Renal cortex interstitium (tissue), 15 donors: ENCODE measurements at places on chromosomes 12 and 14.

- no peak for DNase-seq
Measured at GRCh38 chr12:110465024-110465423, 3.0 kb downstream of the GPN3 start.

- DNase-seq: no peak
Measured at GRCh38 chr14:68692916-68693771, 99.7 kb downstream of the ZFP36L1 start.

DNA sequence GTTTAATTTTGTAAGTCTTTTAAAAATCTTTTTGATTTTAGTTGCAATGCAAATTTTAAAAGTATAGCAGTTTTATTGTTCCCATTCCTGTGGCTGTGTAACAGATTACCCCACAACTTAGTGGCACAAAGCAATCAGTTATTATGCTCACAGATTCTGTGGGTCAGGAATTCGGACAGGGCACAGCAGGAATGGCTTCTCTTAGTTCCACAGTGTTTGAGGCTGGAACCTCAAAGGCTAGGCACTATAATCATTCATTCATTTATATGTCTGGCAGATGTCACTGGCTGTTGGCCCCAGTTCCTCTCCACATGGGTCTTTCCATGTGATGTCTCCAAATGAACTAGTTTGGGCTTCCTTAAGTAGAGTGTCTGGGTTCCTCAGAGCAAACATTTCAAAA, 193.3 kb downstream of the RAD51B start:
- no peak for DNase-seq

DNA sequence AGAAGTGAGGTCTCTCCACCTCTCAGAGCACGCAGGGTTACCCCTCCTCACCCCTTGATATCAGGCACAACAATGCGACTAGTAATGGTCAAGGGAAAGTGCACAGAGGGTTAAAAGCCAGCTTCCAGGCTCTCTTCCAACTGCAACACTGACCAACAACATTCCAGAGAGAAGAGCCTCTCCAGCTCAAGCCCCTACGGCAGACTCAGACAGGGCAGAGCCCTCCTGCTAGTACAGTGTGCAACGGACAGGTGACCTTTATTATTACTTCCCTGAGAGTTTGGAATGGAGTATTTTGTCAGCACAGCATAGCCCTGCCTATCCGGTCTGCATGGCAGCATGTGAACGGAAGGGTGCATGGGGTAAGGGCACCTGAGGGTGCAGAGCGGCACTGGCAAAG, 73.0 kb downstream of the PTPN21 start:
- no peak for DNase-seq

- DNase-seq: no peak
Measured at GRCh38 chr14:99183716-99184115, 88.3 kb downstream of the BCL11B start.

DNA sequence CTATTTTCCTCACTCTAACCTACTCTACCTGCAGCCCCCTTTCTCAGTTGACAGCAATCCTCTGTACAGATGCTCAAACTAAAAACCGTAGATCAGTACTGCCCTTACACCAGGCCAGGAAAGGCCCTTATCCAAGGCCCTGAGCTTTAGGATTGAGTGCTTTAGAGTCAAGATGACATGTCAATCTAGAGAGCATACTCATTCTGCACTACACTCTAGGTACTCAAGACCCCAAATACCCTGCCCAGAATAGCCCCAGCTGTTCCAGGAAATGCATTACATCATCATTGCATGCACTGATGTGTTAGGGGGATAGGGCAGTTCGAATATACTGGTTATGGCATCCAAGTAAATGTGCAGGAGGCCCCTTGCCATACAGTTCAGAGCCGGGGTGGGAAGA, 3.5 kb upstream of the PHLDA1 start:
- no peak for DNase-seq

GRCh38 chr12:76976777-76977382, 88.5 kb downstream of the E2F7 start:
- no peak for DNase-seq

- DNase-seq: no peak
Measured at GRCh38 chr12:14756334-14757143, 46.7 kb downstream of the WBP11 start.

DNA sequence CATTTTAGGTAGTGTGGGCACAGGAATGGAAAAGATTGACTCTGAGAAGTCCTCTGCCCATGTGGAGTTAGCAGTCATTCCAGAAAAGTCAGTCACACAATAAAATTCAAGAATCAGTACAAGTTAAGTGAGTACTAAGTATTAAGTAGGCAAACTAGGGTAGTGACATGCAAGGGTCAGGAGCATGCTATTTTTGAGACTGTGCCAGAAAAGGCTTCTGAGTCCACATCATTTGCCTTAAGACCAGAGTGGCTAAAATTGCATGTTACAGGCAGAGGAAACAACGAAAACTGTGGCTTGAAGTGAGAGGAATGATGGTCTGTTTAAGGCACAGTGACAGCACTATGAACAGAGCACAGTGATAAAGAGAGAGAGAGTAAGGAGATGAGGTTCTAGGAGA, 108.9 kb downstream of the SLC6A15 start:
- DNase-seq: no peak

DNA sequence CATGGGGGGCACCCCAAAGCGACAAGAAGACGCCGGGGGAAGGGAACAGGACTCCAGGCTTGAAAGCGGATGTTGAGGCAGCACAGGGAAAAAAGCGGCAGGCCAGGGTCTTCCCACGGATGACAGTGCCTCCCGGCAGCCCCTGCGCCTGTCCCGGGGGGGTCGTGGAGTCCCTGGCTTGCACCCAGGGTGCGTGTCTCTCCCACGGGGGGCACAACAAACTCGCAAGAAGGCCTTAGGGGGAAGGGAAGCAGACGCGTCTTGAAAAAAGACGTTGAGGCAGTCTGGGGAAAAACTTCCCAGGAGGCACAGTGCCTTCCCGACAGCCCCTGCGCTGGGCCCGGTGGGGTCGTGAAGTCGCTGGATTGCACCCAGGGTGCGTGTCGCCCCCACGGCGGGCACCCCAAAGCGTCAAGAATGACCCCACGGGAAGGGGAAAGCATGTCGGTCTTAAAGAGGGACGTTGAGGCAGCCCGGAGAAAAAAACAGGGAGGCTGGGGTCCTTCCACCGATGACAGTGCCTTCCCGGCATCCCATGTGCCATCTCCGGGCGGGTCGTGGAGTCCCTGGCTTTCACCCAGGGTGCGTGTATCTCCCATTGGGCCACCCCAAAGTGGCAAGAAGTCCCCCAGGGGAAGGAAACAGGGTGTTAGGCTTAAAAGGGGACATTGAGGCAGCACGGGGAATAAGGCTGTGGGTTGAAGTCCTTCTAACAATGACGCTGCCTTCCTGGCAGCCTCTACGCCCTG, 159.9 kb upstream of the ALG10B start:
- DNase-seq: no peak

DNA sequence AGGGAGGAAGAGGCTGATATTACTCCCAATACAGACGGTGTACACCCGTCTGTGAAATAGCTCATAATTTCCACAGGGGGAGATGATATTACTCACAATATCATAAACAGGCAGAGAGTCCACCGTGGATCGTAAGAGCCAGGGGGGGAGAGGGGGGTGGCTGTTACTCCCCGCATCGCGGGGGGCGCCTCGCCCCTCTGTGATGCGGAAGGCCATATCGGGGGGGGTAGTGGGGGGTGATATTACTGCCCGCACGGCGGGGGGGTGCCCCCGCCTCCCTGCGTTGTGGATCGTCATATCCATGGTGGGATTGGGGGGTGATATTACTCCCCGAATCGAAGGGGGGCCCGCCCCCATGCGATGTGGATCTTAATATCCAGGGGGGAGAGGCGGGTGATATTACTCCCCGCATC, 91.9 kb downstream of the FRMD6 start:
- DNase-seq: no peak

DNA sequence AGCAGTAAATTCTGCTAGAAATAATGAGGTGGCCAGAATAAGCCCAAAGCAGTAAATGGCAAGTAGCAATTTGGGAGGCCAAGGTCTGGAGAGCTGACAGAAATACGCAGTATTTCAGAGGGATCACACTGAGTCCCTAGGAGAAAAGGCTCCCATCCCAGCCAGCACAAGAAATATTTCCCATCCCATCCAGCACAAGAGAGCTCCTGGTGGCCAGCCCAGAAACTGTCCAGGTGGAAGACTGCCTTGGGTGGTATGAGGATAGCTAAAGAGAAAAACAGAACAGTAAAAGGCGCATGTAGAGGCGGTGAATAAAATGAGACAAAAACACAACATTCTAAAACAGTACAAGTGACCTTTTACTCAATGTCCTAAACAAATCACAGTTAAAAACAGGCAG, 120.7 kb downstream of the HECTD4 start:
- DNase-seq: no peak

DNA sequence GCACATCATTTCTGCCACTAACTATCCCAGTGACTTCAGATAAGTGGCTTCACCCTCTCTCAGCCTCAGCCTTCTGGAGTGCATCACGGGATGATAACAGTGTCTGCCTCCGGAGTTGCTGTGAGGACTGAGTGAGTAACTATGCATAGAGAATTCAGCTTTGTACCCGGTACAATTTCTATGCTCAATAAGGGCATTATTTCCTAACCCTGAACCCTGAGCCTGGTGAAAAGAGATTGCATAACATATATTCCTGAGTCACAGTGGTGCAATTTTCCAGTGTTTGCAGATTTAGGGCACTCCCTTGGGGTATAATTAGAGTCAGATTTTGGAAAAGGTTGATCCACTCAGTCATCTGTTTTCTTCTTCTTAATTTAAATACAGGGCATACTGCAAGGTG, 181.1 kb downstream of the PTPN11 start:
- no peak for DNase-seq

- no peak for DNase-seq
Measured at GRCh38 chr12:62516927-62517326, 50.3 kb downstream of the MON2 start.

DNA sequence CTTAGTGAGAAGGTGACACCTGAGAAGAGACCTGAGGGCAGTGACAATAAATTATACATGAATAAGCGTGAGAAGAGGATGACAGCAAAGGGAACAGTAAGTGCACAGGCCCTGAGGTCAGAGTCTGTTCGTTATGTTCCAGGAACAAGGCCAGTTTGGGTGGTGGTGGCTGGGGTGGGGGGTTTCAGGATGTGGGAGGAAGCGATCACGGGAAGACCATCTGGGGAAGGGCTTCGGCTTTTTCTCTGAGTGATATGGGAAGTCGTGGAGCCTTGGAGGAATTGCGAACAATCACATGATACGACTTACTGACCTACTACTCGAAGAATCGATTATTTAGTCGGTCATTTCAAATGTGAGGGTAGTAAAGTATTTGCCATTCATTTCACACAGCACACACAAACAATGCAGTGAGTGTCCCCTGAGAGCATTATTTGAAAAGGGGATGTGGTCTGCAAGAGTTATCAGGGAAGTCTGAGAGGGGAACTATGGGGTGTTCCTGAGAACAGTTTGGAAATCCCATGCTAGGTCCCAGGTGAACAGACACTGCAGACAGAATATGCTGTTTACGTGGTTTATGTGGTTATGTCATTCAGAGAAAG, 94.7 kb downstream of the SLC38A1 start:
- DNase-seq: no peak

DNA sequence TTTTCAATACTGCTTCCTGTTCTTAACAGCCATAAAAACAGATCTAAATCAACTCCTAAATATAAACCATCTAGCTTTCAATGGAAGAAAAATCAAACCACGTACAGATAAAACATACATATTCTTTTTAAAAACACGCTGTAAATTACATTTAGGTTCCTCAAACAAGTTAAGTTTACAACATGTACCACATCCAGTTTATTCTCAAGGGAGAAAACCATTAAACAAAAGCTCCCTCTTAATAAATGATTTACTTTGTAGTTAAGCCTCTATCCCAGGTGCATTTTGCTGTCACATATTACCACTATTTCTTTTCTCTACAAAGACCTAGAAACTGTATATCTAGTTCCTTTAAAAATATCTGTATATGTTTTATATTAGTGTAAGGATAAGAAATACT, 3.1 kb downstream of the NUMB start:
- no peak for DNase-seq

DNA sequence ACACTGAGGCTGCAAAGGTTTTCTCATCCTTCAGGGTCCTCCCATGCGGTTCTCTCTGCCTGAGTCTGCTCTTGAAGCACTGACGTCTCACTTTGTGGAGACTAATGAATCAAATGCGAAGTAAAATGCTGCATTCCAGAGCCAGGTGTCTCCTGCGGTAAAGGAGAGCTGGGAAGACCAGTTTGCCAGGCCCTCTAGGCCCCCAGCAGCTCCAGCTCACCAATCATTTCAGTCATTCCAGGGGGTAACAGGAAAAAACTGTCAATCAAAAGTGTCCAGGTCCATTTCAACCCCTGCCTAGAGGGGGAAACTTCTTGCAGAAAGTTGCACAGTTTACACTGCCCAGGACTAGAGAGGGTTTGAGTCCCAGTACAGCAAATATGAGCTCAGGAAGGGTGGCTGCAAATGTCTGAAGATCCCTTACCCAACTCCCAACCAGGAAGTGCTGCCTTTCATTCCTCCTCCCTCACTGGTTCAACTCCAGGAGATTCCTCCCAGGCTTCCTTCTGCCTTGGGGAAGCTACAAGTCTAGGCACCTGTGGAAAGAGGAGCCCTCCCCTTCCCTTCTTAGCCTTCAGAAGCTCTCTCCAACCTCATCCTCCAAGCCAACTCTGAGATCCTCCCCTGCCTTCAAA, 2.7 kb upstream of the NXPH4 start:
- no peak for DNase-seq

DNA sequence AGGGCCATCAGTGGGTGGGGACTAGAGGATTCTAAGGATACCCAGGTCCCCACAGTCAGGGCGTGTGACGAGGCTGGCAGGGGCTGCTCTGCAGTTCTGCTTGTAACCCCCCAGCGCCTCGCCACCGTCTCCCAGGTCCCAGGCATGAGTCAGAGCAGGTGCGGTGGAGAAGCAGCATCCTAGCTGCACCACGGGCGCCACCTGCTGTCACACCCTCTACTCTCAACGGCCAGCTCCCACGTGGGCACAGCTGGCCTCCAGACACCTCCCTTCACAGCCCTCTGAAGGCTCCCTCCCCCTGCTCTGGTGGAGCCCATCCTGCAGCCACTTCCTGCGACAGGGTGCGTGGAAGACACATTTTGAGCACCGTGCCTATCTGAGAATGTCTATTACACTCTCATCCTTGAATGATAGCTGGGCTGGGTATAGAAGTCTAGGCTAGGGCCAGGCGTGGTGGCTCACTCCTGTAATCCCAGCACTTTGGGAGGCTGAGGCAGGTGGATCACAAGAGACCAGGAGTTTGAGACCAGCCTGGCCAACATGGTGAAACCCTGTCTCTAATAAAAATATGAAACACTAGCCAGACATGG, 6.9 kb upstream of the NUDT14 start:
- no peak for DNase-seq

DNA sequence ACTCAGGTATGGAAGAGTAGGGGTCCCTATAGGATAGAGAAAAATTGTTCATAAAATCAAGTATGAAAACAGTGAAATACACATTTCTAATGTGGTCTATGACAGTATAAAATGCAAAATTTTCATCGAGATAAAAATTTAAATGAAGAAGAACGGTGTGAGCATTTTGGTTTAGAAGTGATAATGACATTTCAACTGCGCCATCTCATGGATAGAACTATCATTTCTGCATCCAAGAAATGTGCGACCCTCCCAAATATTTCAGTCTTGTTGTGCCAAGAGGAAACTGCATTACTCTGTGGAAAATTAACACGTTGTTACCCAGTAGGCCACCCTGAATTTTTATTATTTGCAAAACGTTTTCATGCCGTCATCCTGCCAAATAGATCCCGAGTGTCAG, 108.8 kb downstream of the CRACR2A start:
- no peak for DNase-seq

- DNase-seq: no peak
Measured at GRCh38 chr12:110262442-110263388, 18.3 kb upstream of the ATP2A2 start.
